ENCODE measurements at places on chromosomes 2 and 18.
A peak's percentile ranks its signal among the peaks of the same experiment; 100 is the strongest.

- H3K4me1 ChIP-seq = peaks cover 64% of the 10 kb centered on the region
- peak overlapping the region; percentile 65 for H3K4me3 ChIP-seq
- H3K27me3 ChIP-seq = peaks cover 3% of the 10 kb centered on the region
- peaks cover 5% of the 10 kb centered on the region for H3K36me3 ChIP-seq
- peak; percentile 74 for DNase-seq
- H3K27ac ChIP-seq = peak overlapping the region; percentile 92
Observed at GRCh38 chr2:231666171-231667095, 41.9 kb upstream of the PTMA start.

GRCh38 chr2:223513771-223514455 is 88.2 kb downstream of the SCG2 start:
- H3K27ac ChIP-seq = no peak overlapping the region
- H3K36me3 ChIP-seq = no peaks in the 10 kb centered on the region
- no peak for DNase-seq
- peaks cover 20% of the 10 kb centered on the region for H3K27me3 ChIP-seq

DNA sequence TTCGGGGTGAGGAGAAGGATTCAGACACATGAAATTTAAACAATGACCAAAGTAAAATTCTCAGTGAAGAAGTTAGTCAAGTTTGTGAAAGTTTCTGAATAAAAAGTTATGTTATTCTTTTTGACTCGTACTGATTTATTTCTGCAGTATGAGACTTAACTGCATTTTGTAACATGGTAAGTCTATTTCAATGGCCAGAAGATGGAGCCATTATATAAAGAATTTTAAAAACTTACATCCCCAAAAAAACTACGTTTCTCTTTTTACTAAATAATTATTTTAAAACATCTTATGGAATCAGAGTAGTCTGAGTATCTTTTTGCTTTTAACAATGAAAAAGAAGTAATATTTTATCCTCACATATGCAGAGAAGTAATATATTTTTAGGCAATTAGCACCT is 51.4 kb upstream of the SCN1A start:
- no peak for DNase-seq
- no peak overlapping the region for H3K27ac ChIP-seq
- no peaks in the 10 kb centered on the region for H3K4me1 ChIP-seq
- H3K4me3 ChIP-seq = no peak overlapping the region

DNA sequence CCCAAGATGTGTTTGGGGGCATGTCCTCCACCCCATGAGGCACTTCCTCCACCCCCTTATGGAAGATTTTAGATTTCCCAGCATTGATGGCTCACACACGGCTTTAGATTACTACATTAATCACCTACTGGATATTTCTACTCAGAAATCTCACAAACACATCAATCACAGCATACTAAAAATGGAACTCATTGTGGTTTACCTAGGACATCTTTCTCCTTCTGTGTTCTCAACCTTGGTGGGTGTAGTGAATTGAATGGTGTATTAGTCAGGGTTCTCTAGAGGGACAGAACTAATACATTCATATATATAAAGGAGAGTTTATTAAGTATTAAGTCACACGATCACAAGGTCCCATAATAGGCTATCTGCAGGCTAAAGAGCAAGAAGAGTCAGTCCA is 82.1 kb upstream of the CYRIA start:
- H3K27me3 ChIP-seq = peaks cover 20% of the 10 kb centered on the region
- no peak for DNase-seq
- H3K27ac ChIP-seq = no peak overlapping the region
- no peak overlapping the region for H3K4me3 ChIP-seq
- no peaks in the 10 kb centered on the region for H3K4me1 ChIP-seq
